AML-193 (cell line): ENCODE measurements at places on chromosomes 16 and 17.

GRCh38 chr16:88059701-88060386 is 108.6 kb downstream of the BANP start:
- DNase-seq, result no peak

GRCh38 chr16:58187092-58187491 is 10.8 kb downstream of the CSNK2A2 start:
- no peak for DNase-seq

GRCh38 chr17:10648381-10648780 is 8.7 kb downstream of the MYH3 start:
- DNase-seq, result no peak

- no peak for DNase-seq
Observed at GRCh38 chr16:5006348-5007193, 27.2 kb downstream of the NAGPA start.

- no peak for DNase-seq
Observed at GRCh38 chr17:55883149-55883548, 132.3 kb downstream of the PCTP start.

GRCh38 chr16:15798671-15799070 is 58.2 kb downstream of the MYH11 start:
- DNase-seq, result no peak

- no peak for DNase-seq
Observed at GRCh38 chr16:67163164-67163998, 1.2 kb upstream of the HSF4 start.

DNA sequence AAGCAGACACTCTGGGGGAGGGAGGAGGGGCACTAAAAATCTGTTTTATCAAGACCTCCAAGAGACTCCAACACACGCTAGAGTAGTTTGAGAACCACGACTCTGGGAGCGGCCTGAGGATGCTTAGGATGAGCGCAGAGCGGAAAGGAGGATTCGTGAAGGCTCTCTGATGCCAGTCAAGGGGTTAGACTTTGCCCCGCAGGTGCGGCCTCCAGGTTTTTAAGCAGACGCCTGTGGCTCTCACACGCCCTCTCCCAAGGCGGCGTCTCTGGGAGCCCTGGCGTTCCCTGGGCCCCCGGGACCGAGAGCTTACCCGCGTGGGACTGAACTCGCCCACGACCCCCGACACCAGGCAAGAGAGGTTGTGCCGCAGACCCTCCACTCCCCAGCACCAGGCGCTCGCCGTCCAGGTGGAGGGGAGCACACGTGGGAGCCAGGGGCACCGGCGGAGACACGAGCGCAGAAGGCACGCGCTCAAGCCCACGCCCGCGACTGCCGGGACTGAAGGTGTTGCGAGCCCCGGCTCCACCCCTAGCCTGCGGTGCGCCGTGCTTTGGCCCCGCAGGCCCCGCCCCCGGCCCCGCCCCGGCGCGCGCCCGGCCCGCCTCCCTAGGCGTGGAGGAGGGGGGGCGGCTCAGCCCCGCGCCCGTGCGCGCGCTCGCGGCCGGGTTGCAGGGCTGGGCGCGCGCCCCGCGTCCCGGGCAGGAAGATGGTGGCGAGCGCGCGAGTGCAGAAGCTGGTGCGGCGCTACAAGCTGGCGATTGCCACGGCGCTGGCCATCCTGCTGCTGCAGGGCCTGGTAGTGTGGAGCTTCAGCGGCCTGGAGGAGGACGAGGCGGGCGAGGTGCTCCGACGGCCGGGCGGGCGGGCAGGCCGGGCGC is at the start of gene XYLT2:
Gene XYLT2 (plus strand): TSS at position 695 of the 881 bp plus-strand sequence. CDS start 15 bp downstream, at position 710.
- peak; percentile 87 for DNase-seq
